Omental fat pad (tissue), 4 donors: ENCODE measurements at places on chromosomes 12 and 14. TPM values are rescaled to one million over a fixed set of nuclear protein-coding genes. Genes with fewer than 3 reads are reported as not detected.

DNA sequence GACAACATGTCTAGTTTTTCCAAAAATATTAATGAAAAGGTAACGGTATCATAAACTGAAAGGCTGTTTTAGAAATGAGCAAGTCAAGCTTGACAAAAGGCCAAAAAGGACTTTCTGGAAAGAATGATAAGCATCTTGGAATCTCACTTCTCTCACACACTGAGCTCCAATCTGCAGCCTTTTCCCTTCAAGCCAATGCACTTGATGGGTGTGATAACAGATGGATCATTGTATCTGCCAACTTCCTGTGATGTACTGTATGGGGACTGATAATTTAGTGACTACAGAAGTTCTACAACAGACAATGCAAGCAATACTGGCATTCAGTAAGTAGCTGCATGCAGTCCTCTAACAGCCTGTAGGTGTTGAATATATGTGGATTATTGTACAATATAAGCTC lies 147.1 kb downstream of the MED13L start:
- DNase-seq, result no peak

DNA sequence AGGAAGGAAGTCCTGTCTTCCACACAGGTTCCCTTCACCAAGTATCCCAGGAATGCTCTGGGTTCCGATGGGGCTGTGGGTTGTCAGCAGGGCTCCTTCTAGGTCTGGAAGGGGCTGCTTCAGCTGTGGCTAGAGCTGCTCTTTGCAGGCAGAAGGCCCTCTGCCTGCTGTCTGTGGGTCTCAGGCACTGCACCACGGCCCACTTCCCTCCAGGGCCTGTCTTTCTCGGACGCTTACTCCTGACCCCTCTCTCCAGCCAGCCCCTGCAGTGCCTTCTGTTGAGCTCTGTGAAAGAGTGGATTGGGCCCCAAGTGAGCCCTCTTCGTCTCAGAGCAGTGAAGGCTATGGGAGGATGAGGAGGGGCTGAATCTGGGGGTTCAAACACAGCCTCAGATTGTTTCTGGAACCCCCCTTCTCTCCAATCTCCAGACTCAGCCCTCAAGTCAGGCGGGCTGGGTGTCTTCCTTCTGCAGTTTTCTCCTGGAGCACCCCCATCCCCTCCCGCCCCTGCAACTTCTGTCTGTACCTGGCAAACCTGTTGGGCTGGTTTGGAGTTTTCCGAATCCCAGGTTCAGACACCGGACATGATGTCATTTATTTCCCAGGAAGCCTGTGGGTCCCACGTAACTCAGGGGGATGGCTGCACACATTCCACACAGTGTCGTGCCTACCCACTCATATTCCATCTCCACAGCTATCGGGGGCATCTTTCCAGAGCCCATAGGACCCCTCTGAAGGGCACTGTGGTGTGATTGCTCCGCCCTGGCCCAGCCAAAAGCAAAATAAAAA lies 24.9 kb upstream of the SPPL3 start:
- no peak for DNase-seq

DNA sequence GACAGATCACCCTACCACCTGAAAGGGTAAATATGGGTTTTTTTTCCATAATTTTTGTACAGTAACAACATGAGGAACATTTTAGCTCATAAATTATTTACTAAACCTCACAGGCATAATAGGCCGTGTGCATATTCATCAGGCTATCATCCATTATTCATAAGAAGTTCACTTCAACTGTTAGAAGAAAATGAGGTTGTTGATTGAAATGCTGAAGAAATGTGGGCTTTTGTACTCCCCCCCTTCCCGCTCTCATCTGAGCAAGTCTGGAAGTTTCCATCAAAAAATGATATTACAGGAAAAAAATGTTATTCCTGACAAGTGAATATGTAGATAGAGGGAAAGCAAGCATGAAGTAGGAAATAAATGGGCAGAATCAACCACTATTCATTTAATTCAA lies 7.9 kb upstream of the POU6F1 start:
- DNase-seq, result no peak

DNA sequence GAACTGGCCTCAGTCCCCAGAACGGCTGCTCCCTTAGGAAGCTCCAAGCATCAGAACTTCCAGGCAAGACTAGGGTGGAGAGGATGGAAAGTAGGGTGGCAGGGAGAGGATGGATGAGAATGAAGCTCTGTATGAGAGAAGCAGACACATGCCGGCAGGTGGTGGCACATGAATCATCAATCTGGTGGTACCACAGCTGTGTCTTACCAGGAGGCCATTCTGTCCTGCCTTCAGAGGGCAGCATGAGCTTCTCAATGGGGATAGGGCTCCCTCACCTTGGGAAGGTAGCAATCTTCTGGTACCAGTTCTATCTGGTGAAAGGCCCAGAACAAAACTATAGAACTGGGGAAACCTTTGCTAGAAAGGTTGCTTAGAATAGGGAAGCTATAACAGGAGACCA lies 55.4 kb upstream of the PYGL start:
- DNase-seq, result no peak

DNA sequence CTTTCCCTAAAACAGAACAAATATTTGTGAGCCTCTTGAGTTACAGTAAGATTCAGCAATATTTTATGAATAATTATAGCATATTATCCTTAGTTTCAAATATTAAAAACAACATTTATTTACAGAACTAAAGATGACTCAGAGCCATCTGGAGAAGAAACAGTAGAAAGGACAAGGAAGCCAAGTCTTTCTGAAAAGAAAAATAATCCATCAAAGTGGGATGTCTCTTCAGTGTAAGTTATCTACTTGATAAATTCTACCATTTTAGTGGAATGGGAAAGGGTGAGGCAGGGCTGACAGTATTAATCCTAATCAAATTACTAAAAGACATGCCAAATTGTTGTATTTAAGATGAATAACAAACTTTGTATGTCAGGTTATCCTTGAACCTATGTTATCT lies 88.1 kb downstream of the DNAI7 start:
- no peak for DNase-seq

- no peak for DNase-seq
Measured at GRCh38 chr12:123576611-123577010, 7.7 kb upstream of the TMED2 start.

DNA sequence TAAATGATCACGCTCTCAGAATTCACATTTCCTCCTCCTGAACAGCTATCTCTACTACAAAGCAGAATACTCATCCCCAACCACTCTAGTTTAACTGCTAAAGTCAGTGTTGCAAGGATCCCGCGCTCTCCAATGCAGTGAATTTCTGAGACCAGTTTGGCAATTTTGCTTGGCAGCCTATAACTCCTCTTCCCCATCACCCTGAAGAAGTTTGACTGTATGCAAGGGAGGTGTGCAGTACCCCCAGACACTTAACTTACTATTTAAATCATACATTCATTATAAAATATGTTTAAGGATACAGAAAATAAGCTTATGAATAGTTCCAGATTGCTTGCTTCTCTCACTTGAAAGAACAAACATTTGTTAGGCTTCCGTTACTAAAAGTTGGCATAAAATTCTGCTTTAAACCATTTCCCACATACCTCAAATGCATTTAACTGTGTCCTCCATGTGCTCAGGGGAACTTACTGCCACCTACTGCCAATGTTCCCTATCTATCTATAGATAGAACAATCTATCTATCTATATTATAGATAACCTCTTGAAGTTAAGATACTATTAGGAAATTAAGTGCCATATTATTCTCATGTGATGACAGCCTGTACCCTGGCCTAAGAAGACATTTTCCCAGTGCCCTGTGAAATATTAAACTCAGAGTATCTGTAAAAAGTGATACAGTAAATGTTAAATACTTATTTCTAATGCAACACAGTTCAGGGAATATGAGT lies 2.4 kb downstream of the LGR5 start:
- DNase-seq, result no peak

- DNase-seq, result no peak
Measured at GRCh38 chr12:39161465-39162085, 256.2 kb upstream of the CPNE8 start.

GRCh38 chr14:68793734-68794129 lies 865 bp upstream of the ZFP36L1 start:
- DNase-seq, result no peak

DNA sequence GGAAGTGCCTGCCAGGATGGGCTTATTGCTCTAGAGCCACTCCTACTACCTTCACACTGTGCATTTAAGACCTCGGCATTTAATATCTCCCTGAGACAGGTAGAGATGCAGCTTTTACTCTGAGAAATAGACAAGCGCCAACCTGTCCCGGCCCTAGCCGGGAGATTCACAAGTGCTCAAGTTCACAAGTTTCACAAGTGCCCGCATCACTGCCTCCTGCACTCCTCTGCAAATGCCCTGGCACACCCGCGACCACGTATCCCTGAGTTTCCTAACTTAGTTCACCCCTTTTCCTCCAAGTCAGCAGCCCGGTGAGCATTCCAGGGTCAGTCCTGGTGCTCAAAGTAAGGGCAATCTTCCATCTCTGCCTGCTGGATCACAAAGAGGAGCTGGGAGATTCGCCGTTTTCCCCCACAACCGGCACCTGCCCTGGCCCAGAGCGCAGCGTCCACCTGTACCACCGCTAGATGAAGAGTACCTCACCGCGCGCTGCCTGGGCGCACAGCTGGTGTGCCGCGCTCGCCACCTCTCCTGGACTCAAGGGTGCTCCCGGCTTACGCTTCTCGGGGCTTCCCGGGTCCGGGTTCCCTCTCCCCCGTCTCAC lies 5.0 kb upstream of the SLC38A4 start:
- DNase-seq, result no peak

DNA sequence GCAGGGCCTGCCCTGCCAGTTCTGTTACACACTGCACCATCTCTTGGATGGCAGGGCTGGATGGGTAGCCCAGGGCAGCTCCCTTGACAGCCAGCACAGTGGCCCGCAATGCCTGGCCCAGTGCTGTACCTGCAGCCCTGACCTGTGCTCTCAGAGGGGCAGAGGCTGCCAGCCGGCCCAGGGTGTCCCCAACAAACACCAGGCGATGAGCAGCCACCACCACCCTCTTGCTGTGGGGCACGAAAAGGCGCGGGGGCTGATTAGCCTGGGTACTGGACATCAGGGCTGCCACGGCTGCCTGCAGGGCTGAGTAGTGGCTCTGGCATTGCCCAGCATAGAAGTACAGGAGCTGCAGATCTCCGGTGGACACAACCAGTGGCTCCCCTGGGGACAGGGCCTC lies 4.6 kb upstream of the SLC22A17 start:
- DNase-seq, result peak; percentile 1

DNA sequence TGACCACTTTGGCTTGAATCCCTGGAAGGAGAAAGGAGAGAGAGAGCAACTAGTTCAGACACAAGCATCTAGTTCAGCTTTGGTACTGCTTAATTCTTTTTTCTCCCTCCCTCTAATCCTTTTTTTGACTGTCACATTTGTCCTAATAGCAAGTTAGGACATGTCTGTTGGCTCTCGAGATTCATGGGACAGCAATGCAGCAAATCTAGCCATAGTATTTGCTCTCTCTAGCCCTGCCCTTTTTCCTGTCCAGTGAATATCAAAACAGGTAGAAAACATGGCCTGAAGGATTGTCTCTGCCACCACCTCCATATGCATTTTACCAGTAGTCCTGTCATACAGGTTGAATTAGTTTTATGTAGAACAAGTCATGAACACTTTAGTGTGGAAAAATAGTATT lies 116.4 kb downstream of the PTPRB start:
- no peak for DNase-seq

GRCh38 chr14:95841668-95842067 lies 35.0 kb upstream of the TUNAR start:
- no peak for DNase-seq

DNA sequence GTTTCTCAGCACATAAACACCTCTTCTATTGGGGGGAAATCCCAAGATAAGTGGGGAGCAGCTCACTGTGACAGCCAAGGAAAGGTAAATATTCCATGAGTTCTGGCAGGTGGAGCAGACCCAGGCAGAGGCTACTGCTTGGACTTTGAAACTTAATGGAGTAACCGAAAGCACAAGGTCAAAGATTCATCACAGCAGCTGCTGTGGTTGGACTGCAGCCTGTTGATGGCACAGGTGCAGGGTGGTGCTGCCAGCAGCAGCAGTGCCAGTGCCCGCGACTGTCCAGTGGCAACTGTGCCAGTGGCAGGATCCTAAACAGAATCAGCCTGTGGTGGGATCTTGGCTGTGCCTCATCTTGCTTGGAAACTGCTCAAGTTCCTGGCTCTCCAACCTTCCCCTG lies 81.4 kb upstream of the ARID2 start:
- DNase-seq, result no peak

DNA sequence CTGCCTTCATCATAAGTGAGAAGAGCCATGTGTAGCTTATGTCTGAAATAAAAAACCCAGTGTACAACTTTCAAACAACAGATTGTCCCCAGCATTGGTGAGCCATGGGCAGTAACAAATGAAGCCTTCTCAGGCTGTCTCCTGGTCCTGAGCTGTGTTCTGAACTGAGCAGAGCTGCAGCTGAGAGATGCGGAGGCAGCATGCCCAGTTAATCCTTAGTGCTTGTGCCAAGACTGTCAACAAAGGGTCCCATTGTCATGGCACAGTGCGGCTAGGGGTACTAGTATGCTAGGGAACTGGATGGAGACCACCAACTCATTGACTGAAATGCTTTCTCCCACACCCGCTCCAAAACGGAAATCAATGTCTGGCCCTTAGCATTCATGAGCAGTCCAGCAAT lies 154.3 kb downstream of the RMST start:
- no peak for DNase-seq

DNA sequence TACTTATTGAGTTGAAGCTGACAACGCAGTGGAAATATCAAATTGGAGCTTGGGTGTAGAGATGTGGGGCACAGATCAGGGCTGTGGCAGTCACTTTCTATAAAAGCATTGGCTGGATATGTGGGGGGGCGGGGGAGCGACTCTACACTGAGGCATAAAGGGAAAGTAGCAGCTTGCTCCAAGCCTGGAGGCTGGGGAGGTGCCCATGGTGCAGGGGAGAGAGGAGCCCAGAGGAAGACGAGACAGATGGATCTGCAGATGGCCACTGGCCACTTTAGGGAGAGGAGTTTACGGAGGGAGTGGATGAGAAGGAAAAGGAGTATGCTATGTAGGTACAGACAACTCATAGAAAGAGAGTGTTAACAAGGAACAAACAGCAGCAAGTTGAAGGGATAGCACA lies 13.5 kb upstream of the NGB start:
- no peak for DNase-seq

DNA sequence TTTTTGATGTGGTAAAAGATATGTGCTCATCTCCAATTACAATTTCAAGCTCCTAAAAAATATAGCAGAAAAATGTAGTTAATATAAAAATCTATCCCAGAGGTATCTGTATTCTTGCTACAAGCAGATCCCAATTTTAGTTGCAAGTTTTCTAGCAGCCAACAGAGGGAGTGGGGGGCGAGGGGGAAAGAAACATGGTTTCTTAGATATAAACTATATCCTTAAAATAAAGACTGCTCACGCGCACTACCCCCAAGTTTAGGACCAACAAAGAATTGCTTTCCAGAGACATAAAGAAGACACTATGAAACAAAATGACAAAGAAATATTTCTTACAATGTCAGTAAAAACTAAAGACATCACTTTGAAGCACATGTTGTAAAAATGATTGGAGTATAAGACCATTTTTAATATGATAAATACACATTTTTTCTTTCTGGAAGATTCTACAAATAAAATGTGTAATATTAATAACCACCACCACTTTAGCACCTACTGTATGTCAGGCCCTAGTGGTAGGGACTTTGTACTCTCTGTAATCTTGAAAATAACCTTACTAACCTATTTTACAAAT lies 5.4 kb downstream of the MAGOHB start:
- no peak for DNase-seq

TRMT61A gene
- total RNA-seq, result 36.0 TPM

GOLGA5 gene
- total RNA-seq, result 31.6 TPM

KRT78 gene
- 1.9 TPM for total RNA-seq

TEX52 gene
- total RNA-seq, result not detected

HOXC10 gene
- not detected for total RNA-seq

LUM gene
- total RNA-seq, result 557 TPM

BRMS1L gene
- total RNA-seq, result 5.5 TPM

CCDC196 gene
- not detected for total RNA-seq

FZD10 gene
- total RNA-seq, result 0.25 TPM
